ENCODE measurements at places on chromosomes 4 and X.

DNA sequence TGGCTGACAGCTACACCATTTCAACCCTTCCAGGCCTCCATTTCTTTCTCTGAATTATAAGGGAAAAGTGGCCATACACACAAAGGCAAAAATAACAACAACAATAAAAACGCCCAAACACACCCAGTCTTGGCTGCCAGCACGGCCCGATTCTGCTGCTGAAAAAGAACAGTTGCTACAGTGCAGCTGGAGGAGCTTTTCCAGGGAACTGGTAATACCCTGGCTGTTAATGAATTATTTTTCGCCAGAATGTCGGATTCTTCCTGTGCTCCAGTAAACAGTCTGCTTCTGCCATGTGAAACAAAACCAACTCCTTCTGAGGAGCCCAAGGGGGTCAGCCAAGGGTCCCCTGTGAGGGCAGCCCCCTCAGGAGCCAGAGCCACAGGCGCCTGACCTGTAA is 6.6 kb downstream of the RAI2 start:
- no peak for DNase-seq

- DNase-seq = no peak
Observed at GRCh38 chrX:19212037-19212436, 89.8 kb upstream of the ADGRG2 start.

- DNase-seq = no peak
Observed at GRCh38 chr4:118585015-118585414, 100.2 kb upstream of the METTL14 start.

- no peak for DNase-seq
Observed at GRCh38 chrX:82127228-82128123, 925.6 kb downstream of the SH3BGRL start.

DNA sequence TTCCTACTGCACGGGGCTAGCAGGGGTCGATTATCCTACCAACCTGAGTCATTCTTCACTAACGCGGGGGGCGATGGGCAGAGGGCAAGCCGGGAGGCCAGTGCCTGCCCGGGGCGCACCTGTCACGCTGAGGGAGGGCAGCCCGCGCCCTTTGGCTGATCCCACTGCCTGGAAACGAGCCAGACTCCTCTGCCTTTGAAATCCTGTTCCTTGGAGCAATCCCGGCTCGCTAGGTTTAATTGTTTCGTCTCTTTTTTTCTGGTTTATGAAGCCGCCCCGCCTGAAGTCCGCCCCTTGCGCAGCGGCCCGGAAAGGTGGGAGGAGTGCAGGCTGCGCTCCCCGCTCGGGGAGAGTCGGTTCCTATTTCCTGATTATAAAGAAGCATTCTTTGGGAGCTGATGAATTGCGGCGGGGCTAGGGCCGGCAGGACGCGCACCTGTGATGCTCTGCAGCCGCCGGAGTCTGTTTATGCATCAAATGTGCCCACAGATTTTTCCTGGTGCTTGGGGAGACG is 484.2 kb downstream of the BCOR start:
- peak; percentile 3 for DNase-seq

DNA sequence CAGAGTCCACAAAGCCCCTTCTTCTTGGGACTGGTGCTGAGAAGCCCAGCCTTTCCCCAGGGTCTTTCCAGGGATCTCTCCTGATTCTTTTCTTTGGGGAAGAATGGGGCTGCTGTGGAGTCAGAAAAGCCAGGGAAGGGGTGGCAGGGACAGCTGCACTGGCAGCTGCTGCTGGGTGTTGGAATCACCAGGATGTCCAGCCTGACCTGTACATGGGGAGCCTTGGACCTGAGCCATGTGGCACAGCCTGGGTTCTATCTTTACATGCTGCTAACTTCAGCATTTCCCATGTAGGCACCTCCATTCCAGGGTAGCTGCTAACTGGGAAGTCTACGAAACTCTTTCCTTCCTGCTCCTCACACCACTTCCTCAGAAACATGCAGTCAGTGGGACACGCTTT is 36.0 kb downstream of the MED28 start:
- no peak for DNase-seq

GRCh38 chr4:81923140-81923539 is 450.7 kb downstream of the HNRNPD start:
- no peak for DNase-seq

- DNase-seq = no peak
Observed at GRCh38 chrX:56786889-56787733, 58.1 kb downstream of the NBDY start.

DNA sequence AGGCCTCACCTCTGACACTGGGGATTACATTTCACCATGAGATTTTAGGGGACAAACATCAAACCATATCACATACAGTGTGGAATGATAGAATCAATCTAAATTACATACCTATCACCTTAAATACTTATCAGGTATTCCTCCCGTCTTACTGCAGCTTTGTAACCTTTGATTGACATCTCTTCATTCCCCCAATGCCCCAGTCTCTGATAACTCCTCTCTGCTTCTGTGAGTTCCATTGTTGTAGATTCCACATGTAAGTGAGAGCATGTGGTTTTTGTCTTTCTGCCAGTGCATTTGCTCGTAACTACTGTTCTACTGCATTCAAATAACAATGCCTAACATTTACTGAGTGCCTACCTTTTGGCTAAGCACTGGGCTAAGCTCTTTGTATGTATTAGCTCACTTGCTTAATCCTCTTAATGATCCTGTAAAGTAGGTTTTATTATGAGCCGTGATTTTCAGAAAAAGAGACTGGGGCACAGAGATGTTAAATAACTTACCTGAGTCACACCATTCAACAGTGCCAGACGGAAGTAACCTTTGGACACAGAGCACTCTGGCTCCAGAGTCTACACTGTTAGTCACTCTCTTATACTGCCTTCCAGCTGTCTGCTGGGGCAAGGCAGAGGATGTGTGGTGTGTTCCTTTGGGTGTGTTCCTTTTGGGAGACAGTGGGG is 63.7 kb upstream of the ESX1 start:
- no peak for DNase-seq

DNA sequence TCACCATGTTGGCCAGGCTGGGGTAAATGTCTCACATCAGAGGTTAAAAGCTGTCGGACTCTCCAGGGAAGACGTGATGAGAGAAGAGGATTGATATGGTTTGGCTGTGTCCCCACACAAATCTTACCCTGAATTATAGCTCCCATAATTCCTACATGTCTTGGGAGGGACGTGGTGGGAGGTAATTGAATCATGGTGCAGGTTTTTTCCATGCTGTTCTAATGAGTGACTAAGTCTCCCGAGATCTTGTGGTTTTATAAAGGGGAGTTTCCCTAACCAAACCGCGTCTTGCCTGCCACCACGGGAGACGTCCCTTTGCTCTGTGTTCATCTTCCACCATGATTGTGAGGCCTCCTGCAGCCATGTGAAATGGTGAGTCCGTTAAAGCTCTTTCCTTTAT is 64.4 kb downstream of the ASMT start:
- no peak for DNase-seq

Data from adipocyte (in vitro differentiated cells).